ENCODE measurements at places on chromosomes 4 and X. TPM values are rescaled to one million over a fixed set of nuclear protein-coding genes. Genes with fewer than 3 reads are reported as not detected.

Gene DACH2
- total RNA-seq: 5.7 TPM

- DNase-seq: no peak
These were observed 187.8 kb downstream of the MID1IP1 start for GRCh38 chrX:38989076-38989475.

Gene TAF1
- 46.9 TPM for total RNA-seq

DNA sequence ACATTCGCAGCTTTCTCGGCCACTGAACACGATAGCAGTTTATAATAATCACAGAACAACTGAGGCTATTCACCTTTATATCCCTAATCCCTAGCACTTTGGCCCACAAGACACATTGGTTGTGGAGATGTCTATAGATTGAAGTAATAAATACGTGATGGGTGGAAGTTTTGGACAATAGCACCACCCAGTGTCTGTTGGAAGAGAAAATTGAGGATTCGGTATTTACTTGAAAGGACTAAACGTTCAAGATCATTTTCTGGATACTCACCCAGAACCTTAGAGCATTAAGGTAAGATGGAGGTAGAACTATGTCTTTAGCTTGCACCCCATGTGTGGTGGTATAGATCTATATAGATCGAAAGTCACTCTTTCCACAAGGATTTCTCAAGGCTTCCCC lies 787 bp upstream of the TMSB15A start:
- DNase-seq: no peak

DNA sequence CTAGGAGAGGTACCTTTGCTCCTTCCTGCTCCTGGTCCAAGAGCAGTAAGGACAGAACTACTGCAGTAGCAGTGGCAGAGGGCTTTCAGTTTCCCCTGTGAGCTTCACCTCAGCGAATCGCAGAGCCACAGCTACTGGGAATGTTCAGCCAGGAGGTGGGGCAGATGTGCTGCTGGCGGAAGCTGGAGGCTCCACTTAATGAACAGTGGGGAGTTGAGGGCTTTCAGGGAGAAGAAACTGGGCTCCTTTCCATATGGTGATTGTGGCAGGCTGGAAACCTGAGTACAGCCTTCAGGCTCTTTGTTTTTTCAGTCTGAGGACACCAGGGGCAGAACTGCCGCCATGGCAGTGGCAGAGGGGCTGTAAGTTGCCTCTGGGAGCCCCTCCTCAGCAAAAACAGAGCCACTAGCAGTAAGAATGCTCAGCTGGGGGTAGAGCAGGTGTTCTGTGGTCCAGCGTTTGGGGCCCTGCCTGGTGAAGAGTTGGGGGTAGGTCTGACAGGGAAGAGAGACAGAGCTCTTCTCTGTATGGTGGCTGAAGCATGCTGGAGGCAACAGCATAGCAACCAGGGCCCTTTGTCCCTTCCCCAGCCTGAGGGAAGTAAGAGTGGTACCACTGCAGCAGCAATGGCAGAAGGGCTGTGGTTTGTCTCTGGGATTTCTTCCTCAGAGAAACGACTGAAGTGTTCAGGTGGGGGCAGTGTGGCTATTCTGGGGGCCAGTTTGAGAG lies 106.0 kb upstream of the GRXCR1 start:
- no peak for DNase-seq

DNA sequence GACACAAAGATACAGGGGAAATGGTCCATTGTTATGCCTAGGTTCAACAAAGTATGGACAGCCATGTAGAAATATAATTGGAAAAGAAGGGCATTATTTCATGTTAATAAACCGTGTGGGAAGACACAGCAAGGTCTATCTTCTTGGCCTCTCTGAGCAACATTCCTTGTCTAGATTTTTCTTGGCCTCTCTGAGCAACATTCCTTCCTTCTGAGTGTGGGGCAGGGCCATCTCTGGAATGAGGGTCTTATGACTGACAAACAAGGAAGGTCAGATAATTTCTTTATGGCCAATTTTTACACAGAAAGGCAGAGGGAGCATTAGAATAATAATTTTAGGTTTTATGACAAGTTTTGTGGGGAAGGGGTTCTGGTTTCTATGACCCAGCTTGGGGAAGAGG lies 24.3 kb upstream of the MAOA start:
- DNase-seq: no peak

- DNase-seq: no peak
These were observed 7.9 kb downstream of the RAB33A start for GRCh38 chrX:130179579-130180215.

DNA sequence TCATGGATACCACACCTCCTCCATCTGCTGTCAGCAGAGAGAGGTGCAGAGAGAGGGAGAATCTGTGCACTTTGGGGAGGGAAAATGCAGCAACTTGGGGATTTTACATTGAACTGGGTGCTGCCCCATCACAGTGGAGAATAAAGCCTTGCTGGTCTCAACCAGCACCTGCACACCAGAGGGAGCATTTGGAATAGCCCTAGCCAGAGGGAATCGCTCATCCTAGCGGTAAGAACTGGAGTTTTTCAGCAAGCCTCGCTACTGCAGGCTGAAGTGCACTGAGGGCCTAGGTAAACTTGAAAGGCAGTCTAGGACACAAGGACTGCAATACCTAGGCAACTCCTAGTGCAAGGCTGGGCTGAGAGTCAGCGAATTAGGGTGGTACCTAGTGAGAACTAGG lies 148.7 kb downstream of the KDR start:
- no peak for DNase-seq

Gene TRO
- 78.3 TPM for total RNA-seq

GRCh38 chr4:90084967-90085295 lies 42.3 kb upstream of the CCSER1 start:
- DNase-seq: no peak

Gene SRPX
- total RNA-seq: 2.4 TPM

- DNase-seq: no peak
These were observed 18.9 kb upstream of the TRIM2 start for GRCh38 chr4:153185331-153185852.

Gene PDCL2
- total RNA-seq: not detected

DNA sequence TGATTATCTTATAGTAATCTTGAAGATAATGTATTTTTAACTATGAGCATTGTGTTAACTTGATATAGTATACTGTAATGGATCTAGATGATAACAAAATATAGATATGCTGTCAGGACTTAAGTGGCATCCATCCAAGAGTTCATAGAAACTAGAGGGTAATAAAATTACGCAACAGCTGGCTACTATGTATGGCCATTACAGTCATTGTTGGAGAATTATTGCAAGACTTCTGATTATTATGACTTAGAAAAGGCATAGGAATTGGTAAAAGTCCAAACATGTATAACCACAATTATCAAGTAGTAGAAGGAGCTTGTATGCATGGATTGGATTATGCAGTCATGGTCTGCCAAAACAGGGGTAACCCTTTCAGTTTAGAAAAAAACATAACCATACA lies 9.5 kb downstream of the OGT start:
- DNase-seq: no peak

DNA sequence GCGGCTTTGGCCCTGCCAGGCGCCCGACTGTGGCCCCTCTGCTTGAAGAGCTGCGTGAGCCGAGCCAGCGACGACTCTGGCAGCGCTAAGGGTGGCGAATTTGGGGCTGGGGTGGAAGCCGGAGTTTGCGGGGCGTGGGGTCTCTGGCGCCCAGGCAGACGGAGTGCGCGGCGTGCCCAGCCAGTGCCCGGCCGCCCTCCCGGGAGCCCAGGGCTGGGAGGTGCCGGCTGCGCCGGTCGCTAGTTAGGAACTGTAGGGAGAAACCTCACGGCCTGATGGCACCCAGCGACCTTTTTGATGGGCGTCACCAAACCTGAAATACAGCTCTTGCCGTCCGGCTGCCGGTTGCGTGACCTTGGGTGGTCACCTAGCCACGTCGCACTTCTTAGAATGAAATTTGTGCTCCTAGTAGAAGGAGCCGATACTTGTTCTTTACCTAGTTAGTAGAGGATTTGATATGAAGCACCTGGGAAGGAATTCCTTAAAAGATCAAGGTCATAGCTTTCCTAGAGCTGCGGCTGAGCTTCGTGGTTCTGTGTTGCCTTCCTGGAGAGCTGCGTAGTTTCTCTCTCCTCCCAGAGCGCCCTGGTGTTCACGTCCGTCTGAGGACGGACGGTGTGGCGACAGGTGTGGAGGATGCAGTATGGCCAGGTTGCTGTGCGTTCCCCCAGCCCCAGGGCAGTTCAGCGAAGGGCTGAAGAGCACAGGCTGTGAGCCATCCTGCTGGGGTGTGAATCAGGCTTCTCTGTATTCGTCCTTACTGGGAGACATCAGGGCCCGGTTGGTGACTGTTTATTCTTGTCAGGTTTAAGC lies 680 bp downstream of the MAEA start:
- DNase-seq: no peak

Gene HPSE
- 0.82 TPM for total RNA-seq

GRCh38 chrX:132257116-132257515 lies 37.9 kb upstream of the RAP2C start:
- no peak for DNase-seq

DNA sequence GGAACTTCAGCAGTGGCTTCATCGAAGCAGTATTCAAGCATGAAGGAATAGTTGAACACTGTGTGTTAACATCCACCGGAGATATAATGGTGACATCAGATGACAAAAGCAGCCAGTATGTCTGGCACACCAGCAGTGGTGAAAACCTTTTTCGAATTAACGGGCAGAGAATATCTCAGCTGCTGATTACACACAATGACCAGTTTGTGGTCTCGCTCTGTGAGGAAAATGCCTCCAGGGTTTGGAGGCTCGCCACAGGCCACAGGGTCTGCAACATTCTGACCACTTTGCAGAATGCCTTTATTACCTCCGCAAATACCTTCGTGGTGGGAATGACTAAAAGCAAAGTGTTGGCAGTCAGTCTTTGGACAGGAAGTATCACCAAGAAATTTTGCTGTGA lies 201.5 kb downstream of the NWD2 start:
- DNase-seq: no peak

Gene TDO2
- not detected for total RNA-seq

GRCh38 chr4:78949735-78950134 lies 10.5 kb upstream of the PAQR3 start:
- DNase-seq: no peak

DNA sequence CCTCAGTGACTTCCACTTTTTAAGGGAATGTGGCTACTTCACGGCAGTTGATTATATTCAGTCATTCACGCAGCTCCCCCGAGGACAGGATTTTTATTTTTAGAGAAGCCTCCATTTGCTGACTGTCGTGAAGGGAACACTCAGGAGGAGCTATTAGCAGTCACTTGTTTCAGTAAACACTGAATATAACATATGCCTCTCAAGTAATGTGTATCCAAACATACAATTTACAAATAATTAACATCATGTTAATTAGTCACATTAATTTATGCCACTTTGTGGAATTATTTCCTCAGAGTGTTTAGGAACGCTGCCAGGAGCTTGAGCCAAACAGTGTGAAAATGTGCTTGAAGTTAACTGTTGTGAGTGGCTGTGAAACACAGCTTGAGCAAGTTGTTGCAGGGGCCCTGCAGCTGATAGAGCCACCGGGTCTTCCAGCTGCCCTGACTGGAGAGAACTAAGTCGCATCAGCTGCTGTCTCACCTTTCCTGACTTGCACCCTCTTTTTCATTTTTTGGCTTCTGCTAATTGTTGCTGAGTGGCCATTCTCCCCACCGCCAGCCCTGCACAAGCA lies 245.6 kb downstream of the LDB2 start:
- no peak for DNase-seq

Gene MAGEC1
- total RNA-seq: not detected

DNA sequence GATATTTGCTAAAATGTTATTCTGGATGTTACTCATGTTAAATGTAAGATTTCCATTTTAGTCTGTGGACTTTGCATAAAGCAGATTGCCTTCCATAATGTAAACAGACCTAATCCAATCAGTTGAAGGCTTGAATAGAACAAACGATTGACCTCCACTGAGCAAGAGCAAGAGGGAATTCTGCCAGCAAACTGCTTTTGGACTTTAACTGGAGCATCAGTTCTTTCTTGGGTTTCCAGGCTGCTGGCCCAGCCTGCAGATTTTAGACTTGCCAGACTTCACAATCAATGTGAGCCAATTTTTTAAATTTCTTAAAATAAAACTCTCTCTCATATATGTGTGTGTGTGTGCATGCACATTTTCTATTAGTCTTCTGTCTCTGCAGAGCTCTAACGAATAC lies 1248.8 kb downstream of the ADGRL3 start:
- no peak for DNase-seq

GRCh38 chr4:38040619-38041018 lies 80.4 kb downstream of the PTTG2 start:
- no peak for DNase-seq

Gene PDLIM3
- 14.3 TPM for total RNA-seq

- DNase-seq: no peak
These were observed 10.0 kb downstream of the FBXW7 start for GRCh38 chr4:152525878-152526277.

Gene NLGN3
- total RNA-seq: 15.1 TPM

GRCh38 chr4:184331268-184331995 lies 113.8 kb upstream of the ENPP6 start:
- no peak for DNase-seq

GRCh38 chr4:97238956-97239666 lies 904.2 kb downstream of the STPG2 start:
- no peak for DNase-seq

DNA sequence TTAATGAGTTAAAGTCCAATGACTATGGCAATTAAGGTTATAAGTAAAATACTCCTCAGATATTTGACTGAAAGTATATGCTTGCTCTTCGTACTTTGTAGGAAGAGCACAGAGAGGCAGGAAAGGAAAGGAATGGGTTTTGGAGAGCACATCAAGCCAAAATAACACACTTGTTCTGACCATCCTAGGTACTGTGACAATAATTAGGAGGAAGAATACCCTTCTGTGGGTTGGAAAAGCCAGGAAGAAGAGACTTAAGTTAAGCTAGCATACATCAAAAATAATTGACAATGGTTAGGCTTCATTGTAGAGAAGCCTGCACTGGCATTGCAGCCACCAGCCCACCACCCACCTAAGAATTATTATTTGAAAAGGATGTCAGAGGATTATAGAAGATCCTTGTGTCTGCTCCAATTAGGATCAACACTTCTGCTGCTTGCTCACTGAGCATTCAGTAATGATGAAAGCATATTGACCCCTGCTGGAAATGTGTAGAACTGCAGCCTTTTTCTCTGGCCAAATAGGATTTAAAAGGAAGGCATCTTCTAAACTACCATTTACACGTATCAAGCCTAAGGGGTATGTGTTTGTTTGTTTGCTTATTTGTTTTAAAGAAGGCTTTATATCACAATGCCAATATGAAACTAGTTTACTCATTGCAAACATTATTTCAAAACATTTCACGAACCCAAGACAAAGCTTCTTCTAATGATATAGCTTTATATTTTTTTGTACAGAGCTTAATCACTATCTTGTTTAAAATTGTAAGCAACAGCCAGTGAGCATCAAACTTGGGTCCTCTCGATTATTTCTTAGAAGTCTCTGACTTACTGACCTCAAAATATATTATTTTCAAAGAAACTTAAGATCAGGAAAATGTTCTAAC lies 286.2 kb upstream of the TET2 start:
- DNase-seq: peak; percentile 44

Gene GAGE13
- not detected for total RNA-seq

- DNase-seq: no peak
These were observed 70.8 kb downstream of the DCAF8L1 start for GRCh38 chrX:27910412-27910811.

- peak; percentile 49 for DNase-seq
These were observed 1.3 kb upstream of the FAT1 start for GRCh38 chr4:186724864-186725468.
